ENCODE measurements at places on chromosomes 5 and 9.

- DNase-seq, result no peak
Observed at GRCh38 chr9:72478966-72479365, 42.4 kb upstream of the TMC1 start.

DNA sequence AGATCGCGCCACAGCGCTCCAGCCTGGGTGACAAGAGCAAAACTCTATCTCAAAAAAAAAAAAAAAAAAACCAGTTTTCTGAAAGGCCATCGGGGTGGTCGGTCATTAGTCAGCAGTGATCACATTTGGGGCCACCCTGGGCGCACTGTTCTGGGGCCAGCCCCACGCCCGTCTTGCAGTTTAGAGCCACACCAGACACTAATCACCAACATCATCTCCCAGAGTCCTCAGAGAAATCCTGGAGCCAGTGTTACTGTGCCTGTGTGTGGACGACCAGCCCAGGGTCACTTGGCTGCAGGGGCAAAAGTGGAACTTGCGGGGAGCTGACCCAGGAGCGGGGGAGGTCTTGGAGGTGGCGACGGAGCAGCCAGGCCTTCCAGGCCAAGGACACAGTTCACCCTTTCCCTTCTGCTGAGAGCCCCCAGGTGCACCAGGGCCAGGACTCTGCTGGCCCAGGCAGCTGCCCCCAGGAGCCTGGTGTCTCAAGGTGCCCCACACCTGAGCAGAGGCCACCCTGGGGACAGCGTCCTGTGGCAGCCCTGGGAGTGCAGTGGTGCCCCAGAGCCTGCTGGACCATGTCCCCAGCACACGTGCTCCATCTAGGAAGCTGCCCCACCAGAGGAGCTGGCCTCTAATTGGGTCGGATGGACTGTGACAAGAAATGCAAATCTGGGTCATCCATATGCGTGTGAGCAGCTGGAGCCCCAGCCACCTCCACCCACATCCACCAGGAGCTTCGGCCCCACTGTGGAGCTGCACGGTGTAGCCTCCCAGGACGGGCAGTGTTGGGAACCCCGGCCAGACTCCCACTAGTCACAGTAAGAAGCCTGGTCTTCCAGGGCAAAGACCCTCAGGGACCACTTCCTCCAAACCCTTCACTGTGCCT lies 51.1 kb downstream of the NEK6 start:
- no peak for DNase-seq

GRCh38 chr9:4243113-4243512 lies 56.8 kb downstream of the GLIS3 start:
- no peak for DNase-seq

DNA sequence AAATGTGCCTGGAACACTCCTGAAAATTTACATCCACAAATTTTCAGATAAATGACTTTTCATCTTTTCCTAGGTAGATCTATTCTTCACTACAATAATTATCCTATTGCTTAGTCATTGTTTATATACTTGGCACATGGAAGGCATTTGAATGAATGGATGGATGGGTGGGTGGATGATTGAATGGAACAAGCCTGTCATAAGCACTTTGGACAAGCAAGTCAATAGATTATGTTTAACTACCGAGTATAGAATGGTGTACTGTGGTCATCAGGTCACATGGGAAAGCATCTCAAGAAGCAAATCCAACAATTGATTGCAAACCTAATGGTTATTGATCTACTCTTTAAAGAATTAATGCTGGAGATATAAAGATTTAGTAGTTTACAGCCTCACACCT lies 114.4 kb upstream of the DMRTA1 start:
- DNase-seq, result no peak

DNA sequence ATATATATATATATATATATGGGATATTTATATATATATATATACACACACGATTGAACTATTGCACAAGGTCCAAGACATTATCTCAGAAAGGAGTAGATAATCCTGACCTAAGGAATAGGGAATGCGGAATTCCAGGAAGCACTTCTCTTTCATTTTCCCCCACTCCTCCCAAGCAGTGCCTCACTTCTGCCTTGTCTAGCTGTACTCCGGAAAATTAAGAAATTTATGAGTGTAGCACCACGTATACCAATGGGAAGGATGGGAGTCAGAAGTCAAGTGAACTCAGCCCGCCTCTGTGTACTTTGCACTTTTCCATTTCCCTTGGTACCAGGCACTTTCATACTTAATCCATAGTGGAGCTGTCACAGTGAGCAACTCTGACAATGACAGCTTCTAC lies 10.9 kb downstream of the SLC36A1 start:
- no peak for DNase-seq

- DNase-seq, result peak; percentile 22
Observed at GRCh38 chr9:89604729-89605464, at the start of gene GADD45G. Gene GADD45G, plus strand, starts transcription at chr9:89605012. Its CDS starts 110 bp downstream, at chr9:89605122.
